ENCODE measurements at places on chromosomes 16 and 17. TPM values are rescaled to one million over a fixed set of nuclear protein-coding genes. Genes with fewer than 3 reads are reported as not detected.
A peak's percentile ranks its signal among the peaks of the same experiment; 100 is the strongest.

GRCh38 chr16:86961171-86961601 lies 356.0 kb downstream of the C16orf95 start:
- DNase-seq = no peak

GRCh38 chr16:69143116-69143515 lies 10.7 kb downstream of the UTP4 start:
- no peak for DNase-seq

- no peak for DNase-seq
These were observed 33.5 kb downstream of the XYLT1 start for GRCh38 chr16:17437127-17437720.

DNA sequence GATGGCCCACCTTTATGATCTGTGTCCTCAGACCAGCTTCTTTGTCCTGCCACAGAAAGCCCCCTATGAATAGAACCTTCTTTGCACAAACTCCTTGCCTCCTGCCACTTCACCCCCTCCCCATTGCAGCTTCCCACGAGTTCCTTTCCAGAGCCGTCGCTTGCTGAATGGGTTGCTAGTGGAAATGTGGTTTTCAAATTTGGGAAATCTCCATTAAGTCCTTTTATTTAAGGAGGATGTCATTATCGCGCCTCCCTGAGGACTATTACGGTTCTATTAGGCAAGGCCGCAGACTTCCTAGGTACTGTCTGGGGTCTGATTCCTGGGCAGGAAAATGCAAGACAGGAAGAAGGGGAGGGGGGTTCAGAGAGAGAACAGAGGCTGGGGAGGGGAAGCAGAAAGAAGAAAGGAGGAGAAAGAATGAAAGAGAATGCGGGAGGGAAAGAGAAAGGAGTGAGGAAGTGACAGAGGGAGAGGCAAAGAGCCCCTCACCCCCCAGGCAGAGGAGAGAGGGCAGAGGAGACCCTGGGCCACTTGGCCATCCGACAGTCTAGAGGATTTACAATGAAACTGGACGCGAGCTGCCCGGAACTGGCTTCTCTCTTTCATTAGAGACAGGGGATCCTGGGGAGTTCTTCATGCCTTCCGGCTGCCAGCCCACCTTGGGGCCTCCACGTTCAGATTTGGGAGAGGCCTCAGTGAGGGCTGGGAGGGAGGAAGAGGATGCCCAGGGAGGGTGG lies 31.7 kb upstream of the ETV4 start:
- no peak for DNase-seq

- no peak for DNase-seq
These were observed 86.9 kb downstream of the FOXL1 start for GRCh38 chr16:86665319-86665675.

DNA sequence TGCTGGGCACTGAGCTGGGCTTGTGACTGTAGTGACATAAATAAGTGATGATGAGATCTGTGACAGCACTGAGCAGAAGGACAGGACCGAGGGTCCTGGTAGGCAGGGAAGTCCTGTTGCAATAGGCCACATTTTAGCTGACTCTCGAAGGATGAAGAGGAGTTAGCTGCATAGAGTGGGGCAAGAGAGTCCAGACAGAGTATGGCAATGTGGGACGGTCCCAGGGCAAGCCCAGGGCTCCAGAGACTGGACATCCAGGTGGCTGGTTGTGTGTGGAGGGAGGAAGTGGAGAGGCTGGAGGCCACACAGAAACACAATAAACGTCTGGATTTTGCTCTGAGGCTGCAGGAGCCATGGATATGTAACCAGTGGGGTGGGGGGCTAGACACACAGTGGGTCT lies 64.5 kb upstream of the ZNF423 start:
- DNase-seq = no peak

- no peak for DNase-seq
These were observed 44.1 kb downstream of the NXN start for GRCh38 chr17:935485-935884.

GRCh38 chr17:3693141-3693540 lies 2.8 kb downstream of the P2RX5 start:
- DNase-seq = no peak

DNA sequence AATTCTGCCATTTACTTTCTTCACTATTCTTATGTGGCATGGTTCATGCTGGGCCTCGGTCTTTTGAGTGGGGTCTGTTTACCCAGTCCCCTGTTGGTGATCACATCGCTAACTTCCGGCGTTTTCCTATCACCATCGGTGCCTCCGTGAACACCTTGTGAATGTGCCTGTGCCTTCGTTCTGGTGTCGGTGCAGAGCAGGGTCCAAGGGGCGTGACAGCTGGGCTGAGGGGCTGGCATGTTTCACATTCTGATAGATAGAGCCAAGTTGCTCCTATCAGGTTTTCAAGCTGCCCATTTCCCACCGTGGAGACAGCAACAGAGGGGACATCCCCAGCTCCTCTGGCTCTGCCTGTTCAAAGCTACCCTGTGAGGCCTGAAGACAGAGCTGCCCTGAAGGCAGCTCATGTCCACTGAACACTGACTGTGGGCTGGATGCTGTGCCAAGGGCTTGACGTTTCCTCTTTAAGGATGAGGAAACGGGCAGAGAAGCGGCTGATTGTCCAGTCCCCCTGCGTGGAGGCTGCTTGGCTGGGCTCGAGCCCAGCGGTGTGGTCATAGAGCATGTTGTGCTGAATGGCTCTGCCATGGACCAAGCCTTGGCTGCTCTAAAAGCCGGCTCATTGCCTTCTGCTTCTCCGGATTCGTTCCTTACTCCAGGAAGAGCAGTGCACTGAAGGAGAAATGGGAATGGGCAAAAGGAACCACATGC lies 17.0 kb downstream of the DHODH start:
- DNase-seq = no peak

- DNase-seq = peak; percentile 73
These were observed 4.5 kb upstream of the UNC13D start for GRCh38 chr17:75848523-75849278.

DNA sequence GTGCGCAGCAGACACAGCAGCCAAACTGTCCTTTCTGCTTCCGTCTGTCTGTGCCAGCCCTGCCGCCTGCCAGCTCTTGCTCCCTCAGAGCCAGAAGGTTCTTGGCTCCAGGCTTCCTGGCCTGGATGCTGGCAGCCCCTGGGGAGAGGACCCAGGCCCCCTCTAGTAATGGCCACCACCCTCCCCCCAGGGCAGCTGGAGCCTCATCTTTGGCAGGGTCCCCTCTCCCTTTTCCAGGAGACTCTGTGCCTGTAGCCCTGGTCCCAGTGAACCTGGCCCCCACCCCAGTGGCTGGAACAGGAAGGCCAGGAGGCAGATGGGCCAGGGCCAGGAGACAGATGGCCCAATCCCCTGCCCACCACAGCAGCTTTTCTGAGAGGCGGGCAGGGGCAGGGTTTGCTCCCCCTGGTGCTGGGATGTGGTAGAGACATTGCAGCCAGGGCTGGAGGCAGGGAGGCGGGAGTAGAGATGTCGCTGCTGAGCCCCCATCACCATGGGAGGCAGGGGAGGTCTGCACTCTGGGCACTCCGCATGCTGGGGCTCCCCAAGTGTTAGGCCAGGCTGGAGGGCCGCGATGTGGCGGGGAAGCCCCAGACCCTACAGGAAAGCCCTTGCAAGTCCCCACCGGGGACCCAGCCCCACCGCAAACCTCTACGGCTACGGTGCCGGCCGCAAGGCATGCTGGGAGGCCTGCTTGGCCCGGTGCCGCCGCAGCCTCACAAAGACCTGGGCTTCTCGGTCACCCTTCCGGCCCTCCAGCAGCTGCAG lies 16.7 kb downstream of the UNC13D start:
- DNase-seq = peak; percentile 81

DNA sequence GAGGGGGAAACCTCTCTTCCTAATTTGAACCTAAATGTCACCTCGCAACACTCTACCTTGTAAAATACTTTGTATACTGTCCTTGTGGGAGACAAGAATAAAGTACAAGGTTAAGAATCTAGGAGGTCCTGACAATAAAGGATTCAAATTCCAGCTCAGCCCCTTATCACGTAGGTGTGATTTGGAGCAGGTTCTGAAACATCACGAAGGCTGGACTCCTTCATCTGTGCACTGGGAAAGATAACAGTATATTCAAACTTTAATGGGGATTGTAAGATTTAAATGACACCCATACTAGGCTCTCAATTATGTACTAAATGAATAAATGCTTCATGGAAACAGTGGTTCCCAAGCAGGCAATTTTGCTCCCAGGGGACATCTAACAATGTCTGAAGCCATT lies 2.1 kb downstream of the TXNDC11 start:
- no peak for DNase-seq

GRCh38 chr17:77594416-77595209 lies 363.9 kb upstream of the TNRC6C start:
- no peak for DNase-seq

- DNase-seq = no peak
These were observed 10.2 kb upstream of the CLEC18B start for GRCh38 chr16:74431516-74431915.

GRCh38 chr16:84953190-84953746 lies 58.1 kb downstream of the ZDHHC7 start:
- no peak for DNase-seq

DNA sequence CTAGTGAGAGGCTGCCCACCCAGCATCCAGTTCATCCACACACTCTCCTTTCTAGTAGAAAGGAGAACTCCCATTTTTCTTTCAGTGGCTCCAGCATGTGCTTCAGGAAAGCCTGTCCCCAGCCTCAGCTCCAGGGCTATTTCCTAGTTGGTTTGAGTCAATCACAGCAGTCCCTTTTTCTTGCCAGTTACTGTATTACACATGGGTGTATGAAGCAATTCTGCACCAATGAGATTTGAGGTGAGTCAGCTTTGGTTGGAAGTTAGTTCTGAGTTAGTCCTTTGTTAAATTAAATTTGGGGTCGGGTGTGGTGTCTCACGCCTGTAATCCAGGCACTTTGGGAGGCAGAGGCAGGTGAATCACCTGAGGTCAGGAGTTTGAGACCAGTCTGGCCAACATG lies 24.8 kb downstream of the RAD51D start:
- DNase-seq = no peak

DNA sequence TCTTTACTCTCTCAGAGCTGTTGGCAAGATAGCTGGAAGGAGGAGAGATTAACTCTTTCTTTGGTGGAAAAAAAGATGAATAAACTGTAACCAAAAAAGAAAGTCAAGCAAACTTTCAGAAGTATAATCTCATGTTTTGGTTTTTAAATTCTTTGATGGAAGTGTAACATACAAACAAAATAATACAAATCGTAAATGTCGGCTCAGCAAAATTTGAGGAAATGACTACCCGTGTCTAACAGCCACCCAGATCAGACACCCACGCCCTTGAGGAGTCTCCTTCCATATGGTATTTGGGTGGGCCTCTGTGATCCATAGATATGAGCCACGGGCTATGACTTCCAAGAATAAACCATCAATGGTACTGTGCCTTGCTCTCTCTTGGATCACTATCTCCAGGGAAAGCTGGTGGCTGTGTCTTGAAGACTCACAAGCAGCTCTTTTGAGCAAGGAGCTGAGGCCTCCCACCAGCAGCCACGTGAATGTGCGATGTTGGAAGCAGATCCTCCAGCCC lies 9.6 kb upstream of the CD300C start:
- DNase-seq = no peak

GRCh38 chr16:67030221-67030962 lies 1.4 kb downstream of the CBFB start:
- no peak for DNase-seq

GRCh38 chr17:80981062-80981902 lies 10.4 kb upstream of the CHMP6 start:
- DNase-seq = peak; percentile 71

GRCh38 chr16:48350736-48351135 lies 34.5 kb downstream of the SIAH1 start:
- DNase-seq = no peak

DNA sequence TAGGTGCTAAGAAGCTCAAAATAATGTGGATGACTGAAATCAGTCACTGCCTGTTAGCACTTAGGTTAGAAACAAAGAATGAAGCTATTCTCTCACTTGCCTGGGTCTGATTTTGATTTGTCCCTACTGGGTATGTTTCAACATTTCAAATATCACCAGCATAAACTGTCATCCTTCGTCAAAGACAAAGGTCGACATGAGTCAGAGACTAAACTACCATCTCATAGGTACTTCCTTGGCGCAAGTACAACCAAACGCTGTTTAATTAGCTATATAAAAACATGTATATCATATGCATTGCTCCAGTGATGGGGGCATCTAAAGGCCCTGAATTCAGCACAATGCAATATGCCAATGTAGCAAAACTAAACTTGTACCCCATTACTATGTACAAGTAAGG lies 4.0 kb downstream of the AKTIP start:
- no peak for DNase-seq

- DNase-seq = no peak
These were observed 790 bp downstream of the TRADD start for GRCh38 chr16:67158637-67159600.

DNA sequence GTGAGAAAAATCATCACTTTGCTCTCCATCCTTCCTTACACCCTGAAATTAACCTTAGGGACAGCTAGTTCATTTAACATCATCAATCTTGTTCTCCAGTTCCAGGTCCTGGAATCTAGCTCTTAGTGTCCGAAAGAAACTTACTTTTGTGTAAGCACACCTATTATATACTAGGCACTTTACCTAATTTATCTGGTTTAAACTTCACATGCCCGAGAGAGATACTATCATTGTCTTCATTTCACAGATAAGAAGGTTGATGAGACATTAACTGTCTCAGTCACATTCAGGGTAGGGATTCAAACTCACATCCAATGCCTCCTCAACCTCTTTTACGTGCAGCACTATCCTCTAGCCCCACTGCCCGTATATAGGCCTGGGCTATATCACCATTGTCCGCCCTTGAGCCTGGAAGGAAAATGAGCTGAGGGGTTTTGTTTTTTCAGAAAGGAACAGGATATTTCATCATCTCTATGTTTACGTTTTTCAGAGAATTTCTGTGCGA lies 501 bp upstream of the AP2B1 start:
- no peak for DNase-seq

JMJD8 gene
- total RNA-seq = 64.5 TPM

ATP2C2 gene
- total RNA-seq = 0.30 TPM

REXO5 gene
- total RNA-seq = 9.5 TPM

MTSS2 gene
- total RNA-seq = 95.0 TPM

KRTAP2-1 gene
- total RNA-seq = not detected

HEXD gene
- 48.5 TPM for total RNA-seq

RILP gene
- 1.2 TPM for total RNA-seq

CMTM2 gene
- total RNA-seq = 0.54 TPM

TOP2A gene
- 295 TPM for total RNA-seq

ARRB2 gene
- 73.4 TPM for total RNA-seq

LRRC46 gene
- total RNA-seq = 1.4 TPM

SHBG gene
- 2.5 TPM for total RNA-seq

All from neural crest cell (in vitro differentiated cells).